ENCODE measurements at places on chromosomes 3 and 15.
A peak's percentile ranks its signal among the peaks of the same experiment; 100 is the strongest.

GRCh38 chr15:50181969-50182218, at the start of gene SLC27A2:
SLC27A2 (plus strand) TSS chr15:50182196; CDS start chr15:50182428, 232 bp downstream.
- DNase-seq, result no peak

- DNase-seq, result no peak
Measured at GRCh38 chr15:59306520-59307164, 66.0 kb downstream of the MYO1E start.

DNA sequence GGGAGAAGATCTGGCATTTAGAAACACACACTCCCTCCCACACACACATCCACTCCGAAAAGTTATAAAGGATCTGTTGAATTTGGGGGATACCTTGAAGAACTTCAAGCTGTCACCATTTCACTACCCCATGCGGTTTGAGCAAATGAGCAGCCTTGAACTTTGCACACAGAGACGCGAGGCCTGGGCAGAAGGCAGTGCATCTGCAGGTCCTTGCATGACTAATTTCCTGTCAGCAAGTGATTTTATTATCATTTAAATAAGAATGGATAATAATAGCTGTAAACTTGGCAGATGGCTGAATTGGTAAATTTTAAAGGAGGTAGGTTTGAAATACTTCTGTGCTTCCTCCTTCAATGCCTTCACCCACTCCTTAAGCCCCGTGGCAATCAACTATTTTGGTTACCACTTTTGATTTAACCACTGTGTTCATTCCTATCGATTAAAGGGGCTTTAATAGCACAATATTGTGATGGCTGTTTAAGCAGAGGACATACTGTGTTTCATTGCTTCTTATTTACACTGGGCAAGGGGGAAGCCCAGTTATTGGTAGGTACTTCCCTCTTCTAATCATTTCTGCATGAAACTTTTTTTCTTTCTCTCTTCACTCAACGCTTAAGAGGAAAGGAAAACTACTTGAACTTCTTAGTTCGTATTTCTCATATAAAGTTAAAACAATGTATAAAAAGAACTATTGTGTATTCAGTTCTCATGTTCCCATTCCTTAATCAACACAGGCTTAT, 108.1 kb downstream of the ROBO2 start:
- no peak for DNase-seq

DNA sequence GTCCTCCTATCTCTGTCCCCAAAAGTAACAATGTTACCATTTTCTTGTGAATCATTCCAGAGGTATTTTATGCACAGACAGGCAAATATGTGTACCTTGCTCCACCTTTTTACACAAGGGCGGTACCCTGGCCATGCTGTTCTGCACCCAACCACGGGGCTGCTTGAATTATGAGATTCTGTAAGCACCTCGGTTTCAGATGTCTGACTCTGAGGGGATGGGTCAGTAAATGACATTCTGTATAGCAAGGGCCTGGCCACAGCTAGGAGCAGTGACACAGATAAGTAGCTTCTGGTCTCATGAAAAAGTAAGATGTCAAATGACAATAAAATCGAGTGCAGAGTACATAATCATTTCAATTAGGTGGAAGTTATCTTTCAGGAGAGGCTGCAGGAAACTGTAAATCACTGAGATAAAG, 30.4 kb upstream of the FLNB start:
- no peak for DNase-seq

GRCh38 chr15:65571971-65572370, 39.0 kb downstream of the INTS14 start:
- no peak for DNase-seq

- no peak for DNase-seq
Measured at GRCh38 chr3:65701516-65701915, 337.2 kb downstream of the MAGI1 start.

DNA sequence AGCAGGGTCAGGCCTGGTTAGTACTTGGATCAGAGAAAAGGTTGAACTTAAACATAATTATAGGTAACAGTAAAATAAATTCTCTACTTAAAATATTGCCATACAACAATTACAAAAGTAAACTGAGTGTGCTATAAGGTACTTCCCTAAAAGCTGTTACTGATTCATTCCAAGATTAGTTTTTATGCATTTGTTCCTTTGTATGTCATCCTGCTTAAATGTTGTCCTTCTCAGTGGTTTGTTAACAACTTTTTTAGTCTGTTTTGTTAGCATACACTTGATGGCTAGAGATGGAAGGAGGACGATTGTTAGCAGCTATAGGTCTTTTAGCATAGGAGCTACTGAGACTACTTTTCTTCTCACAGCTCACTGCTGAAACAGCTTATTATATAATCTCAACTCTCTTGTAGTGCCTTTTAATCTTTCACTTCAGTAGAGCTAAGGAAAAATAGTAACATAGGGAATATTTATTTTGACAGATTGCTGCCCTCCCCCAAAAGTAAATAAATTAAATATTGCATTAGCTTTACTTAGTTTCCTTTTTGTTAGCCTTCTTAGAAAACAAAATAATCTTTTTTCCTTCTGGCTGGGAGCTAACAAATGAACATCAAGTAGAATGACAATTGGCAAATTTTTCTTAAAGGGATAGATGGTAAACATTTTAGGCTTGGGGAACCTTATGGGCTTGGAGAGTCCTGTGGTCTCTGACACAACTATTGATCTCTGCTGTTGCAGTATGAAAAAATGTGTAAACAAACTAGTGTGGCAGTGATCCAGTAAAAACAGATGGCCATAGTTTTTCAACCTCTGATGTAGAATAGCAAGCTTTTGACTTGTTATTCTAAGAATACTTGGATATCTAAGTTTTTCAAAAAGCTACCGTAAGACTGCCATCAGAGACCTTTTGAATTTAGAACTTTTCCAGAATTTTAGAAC, 39.5 kb downstream of the USP8 start:
- DNase-seq, result peak; percentile 14

GRCh38 chr3:102745881-102746280, 311.1 kb downstream of the ZPLD1 start:
- DNase-seq, result no peak

DNA sequence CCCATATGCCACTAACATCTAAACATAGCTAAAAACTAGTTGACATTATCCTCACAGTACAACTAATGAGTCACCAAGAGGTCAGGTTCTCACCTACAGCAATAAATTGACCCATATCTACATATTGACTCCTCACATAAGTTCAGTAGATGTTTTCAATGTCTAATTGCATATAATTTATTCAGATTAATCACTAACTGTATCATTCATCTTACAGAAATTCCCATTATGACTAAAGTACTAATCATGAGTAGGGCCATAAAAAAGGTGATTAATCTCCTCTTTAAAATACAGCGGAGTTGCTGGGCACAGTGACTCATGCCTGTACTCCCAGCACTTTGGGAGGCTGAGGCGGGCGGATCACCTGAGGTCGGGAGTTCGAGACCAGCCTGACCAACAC, 82.4 kb upstream of the ST3GAL6 start:
- no peak for DNase-seq

All from HFF-Myc (cell line).